Uterus (tissue), 4 donors: ENCODE measurements at places on chromosomes 12 and 14.

DNA sequence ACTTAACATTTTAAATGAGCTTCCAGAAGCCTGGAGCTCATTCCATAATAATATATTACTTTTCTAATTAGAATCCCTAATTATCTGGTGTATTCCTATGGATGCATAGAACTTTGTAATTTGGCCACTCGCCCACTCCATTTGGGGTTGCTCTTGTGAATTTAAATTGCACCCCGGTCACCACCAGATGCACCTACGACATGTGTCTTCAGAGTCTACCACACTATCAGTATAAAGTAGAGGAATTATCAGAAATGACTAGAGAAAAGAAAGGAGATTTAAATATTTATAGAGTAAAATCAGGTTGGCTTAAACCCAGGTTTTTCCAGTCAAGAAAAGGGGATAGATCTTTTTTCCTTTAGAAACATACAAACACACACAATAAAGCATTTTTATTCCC, 145.8 kb upstream of the DCN start:
- DNase-seq: no peak

DNA sequence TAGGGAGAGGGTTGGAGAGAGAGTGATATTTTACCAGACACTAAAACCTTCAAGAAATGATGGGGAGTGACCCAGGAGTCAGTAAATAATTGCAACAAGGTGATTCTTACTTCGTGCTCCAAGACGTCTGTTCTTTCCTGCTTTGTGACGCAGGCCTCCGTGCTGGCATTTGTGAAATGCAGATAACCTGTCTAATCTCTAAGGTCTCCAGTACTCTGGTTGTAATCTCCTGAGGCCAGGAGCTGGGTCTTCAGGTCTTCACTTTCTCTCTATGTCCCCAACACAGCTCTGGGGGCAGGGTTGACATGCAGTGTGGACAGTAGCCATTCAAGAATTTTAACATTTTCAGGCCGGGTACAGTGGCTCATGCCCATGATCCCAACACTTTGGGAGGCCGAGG, 53.1 kb downstream of the CD9 start:
- DNase-seq: no peak

DNA sequence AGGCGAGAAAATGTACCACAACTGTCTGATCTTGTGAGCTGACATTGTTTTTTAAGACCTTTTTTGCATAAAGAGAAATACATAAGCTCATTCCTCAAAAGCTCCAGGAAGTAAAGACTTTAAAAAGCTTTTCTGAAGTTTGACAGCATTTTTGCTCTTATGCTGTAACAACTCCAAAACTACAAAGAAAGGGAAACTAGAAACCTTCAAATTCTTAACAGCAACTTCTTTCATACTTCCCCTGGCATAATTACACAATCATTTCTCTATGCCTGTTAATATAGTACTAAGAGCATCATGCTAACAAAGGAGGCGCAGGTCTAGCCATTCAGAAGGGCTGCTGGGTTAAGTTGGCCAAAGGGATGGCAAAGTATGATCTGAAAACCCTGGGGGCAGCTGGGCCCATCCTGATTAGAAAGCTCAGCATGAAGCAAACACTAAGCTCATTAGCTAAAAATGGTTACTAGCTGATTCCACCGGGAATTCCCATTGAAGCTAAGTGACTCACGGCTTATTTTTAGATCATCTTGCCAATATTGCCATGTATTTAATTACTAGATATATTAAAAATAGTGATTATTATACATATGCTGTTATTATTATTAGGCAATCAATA, 26.1 kb upstream of the ANP32D start:
- DNase-seq: no peak

DNA sequence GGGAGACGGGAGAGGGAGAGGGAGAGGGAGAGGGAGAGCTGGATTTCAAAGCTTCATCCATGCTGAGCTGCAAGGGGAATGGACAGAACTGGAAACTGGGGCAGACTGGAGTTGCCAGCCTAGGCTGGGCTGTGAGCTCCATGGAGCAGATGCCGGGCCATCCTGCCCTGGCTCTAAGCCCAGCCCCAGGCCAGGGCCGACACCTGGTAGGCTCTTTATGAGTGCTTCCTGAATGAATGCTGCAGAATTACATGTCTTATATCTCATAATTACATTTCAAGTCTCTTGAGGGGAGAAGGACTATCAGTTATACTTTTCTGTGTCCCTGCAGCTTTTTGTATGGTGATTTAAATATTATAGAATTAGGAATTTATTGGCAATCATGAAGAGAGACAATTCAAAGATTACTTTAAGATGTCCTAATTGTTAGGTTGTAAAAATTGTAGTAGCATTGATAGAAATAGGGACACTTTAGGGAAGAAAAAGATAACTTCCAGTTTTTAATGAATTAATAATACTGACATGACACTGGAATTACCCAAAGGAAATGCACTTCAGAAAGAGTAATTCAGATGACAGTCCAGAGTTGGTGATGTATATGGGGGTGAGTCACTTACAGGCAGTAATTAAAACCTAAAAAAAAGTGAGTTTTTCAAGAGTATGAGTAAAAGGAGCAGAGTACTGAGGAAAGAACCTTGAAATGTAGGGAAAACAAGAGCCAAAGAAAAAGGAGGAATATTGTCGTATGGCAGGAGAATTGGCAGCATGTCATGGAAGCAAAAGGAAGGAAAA, 29.0 kb downstream of the SCYL2 start:
- no peak for DNase-seq

DNA sequence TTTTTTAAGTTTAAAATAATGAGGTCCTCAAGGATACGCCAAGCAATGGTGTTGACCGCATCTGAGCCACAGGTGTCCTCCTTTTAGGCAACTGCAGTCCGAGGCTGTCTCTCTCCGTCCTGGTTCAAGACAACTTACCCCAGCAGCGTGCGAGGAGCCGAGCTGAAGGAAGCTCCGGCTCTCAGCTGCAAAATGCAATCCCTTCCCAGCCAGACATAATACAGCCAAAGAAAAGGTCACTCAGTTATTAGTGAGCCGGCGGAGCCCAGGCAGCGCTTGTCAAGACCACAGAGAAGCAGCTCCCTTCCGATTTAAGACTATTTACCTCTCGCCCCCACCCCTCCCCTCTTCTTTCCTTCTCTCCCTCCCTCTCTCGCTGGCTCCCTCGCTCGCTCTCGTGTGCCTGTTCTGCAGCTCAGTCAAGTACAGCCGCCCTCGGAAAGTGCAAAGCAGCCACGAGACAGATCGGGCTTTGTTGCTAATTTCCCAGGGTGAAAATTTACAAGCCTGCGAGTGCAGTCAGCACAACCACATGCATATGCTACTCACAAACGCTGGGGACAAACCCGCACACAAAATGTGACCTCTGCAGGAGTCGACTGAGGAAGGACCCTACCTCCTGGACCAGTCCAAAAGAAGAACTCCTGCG, 363 bp upstream of the LMO3 start:
- peak; percentile 68 for DNase-seq

- DNase-seq: no peak
Observed at GRCh38 chr14:61940666-61941420, 178.6 kb downstream of the SNAPC1 start.

DNA sequence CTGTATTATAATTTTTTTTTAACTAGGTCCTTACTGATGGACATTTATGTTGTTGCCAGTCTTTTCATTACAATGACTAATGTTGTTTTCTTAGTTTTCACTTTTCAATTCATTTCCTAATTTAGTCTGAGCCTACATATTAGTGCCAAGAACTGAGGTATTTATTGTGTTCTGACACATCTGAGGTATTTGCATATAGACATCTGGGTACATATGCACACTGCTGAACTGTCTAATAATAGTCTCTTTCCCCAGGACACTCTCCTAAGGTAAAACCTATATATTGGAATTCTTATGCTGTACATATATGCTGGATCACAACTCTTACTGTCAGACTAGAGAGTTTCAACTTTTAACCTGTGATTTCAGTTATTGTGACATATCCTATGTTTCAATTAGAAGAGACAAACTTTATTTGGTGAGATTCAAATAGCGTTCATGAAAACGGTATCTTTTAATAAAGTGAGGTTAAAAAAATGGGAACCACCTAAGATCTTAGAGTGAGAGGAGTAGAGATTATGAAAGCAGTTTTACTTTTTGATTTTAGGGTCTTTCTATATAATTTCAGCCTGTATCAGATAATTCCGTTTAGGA, 263.2 kb downstream of the RAD51B start:
- no peak for DNase-seq

DNA sequence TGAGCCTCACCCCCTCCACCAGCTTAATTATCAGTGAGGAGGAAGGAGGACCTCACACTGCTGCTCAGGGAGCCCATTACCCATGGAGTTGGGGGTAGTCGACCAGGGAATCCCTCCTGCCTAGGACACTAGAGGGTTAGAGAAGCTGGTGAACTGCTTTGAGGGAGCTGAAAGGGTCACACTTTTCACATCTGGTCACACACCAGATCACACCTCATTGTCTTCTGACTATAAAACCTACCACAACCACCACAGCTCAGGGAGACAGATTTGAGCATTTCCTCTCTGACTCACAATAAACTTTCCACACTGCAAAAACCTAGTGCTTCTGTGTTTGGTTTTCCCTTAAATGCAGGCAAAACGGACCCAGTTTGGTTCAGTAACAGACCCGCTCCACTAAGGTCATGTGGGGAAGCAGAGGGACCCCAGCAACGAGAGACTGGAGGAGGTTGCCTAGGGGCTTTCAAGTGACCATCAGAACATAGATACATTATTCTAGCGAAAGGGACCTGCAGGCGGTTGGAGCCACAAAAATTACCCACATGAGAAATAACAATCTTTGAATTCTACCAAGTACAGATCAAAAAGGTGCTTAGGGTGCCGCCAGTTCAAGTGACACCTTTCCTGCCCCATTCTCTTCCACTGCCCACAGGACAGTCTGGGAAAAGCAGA, 151.4 kb upstream of the AVPR1A start:
- DNase-seq: no peak

- DNase-seq: no peak
Observed at GRCh38 chr12:120346681-120347080, 19.1 kb upstream of the PLA2G1B start.
